Endothelial cell of coronary artery (primary cell): ENCODE measurements at places on chromosomes 4 and X. TPM values are rescaled to one million over a fixed set of nuclear protein-coding genes. Genes with fewer than 3 reads are reported as not detected.

Gene FAM149A
- total RNA-seq, result 0.18 and 0.47 TPM in 2 replicates

Gene SPANXN4
- total RNA-seq, result not detected in 2 replicates

Gene ZFX
- total RNA-seq, result 29.1 and 54.3 TPM in 2 replicates

Gene WDR17
- under 0.01 and 0.09 TPM in 2 replicates for total RNA-seq

Gene CYTL1
- 30.6 and 109 TPM in 2 replicates for total RNA-seq

Gene CXCL9
- total RNA-seq, result not detected in 2 replicates

Gene IL2RG
- total RNA-seq, result not detected in 2 replicates

Gene PRMT9
- 8.9 TPM in 2 replicates for total RNA-seq

Gene PLS3
- total RNA-seq, result 542 and 573 TPM in 2 replicates

Gene RHOXF2
- total RNA-seq, result not detected in 2 replicates

Gene FGB
- total RNA-seq, result not detected in 2 replicates

Gene PRKX
- total RNA-seq, result 25.6 and 36.9 TPM in 2 replicates

Gene ETNPPL
- total RNA-seq, result 0.18 TPM in 1 of 2 replicates, not detected in the other

Gene PNPLA4
- 8.5 and 10.4 TPM in 2 replicates for total RNA-seq

Gene ADH1B
- total RNA-seq, result 0.09 and 0.47 TPM in 2 replicates

Gene ADAMTS3
- 2.3 and 3.5 TPM in 2 replicates for total RNA-seq
